ENCODE measurements at places on chromosomes 4 and X.

- DNase-seq = no peak
Measured at GRCh38 chr4:2472187-2472586, 3.3 kb downstream of the RNF4 start.

- no peak for DNase-seq
Measured at GRCh38 chr4:40331101-40331745, 3.9 kb upstream of the CHRNA9 start.

- DNase-seq = no peak
Measured at GRCh38 chrX:8672176-8672575, 59.8 kb downstream of the ANOS1 start.

- no peak for DNase-seq
Measured at GRCh38 chr4:102574317-102574716, 73.2 kb downstream of the NFKB1 start.

- DNase-seq = no peak
Measured at GRCh38 chr4:165101641-165102040, 11.0 kb downstream of the TMEM192 start.

- no peak for DNase-seq
Measured at GRCh38 chr4:39574946-39575345, 47.7 kb upstream of the UGDH start.

GRCh38 chr4:20096911-20097310 lies 154.8 kb upstream of the SLIT2 start:
- DNase-seq = no peak

DNA sequence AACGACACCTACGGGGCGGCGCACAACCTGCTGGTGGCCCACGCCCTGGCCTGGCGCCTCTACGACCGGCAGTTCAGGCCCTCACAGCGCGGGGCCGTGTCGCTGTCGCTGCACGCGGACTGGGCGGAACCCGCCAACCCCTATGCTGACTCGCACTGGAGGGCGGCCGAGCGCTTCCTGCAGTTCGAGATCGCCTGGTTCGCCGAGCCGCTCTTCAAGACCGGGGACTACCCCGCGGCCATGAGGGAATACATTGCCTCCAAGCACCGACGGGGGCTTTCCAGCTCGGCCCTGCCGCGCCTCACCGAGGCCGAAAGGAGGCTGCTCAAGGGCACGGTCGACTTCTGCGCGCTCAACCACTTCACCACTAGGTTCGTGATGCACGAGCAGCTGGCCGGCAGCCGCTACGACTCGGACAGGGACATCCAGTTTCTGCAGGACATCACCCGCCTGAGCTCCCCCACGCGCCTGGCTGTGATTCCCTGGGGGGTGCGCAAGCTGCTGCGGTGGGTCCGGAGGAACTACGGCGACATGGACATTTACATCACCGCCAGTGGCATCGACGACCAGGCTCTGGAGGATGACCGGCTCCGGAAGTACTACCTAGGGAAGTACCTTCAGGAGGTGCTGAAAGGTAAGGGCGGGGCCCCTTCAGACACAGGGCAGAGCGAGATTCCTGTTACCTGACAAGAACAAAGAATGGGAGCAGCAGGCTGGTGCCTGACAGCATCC lies 11.7 kb downstream of the RPL9 start:
- DNase-seq = peak; percentile 11

DNA sequence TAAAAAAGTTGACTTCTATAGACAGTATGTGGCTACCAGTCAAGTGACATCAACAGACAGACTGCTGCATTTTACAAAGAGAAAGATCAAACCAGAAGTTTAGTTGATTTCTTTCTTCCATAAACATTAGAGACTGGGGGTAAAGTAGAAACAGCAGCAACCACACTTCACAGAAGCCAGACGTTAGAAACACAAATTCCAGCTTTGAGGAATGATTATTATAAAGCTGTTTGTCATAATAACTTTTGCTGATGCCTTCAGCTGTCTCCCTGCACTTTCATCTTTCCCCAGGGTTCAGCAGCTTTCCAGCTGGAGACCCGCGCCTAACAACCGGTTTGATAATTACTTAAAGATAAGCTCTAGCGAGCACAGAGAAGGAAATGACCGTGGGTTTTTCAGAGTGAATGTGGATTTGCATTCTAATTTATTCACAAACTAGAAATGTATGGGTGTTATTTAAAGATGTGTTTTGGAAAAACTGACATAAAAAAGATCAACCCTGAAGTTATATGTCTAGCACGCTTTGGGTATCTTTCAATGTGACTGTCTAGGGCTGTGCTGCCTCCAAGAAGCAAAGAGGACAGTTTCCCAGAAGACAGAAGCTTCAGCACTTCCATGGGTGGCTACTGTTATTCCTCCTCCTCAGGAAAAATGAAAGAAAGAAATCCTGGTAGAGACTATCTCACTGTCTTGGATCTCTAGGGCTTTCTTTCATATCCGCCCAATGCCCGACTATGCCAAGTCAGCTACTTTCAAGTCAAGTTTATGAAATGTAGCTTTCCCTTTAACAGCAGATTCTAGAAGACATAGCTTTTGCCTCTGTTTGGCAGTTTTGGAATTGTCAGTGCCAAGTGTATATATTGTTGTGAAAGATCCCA lies 15.0 kb upstream of the ENAM start:
- DNase-seq = no peak
